ENCODE measurements at places on chromosomes 3 and 15. TPM values are rescaled to one million over a fixed set of nuclear protein-coding genes. Genes with fewer than 3 reads are reported as not detected.

KNG1 gene
- total RNA-seq, result not detected

HHATL gene
- total RNA-seq, result not detected

SMAD6 gene
- 43.7 TPM for total RNA-seq

PLA2G4E gene
- not detected for total RNA-seq

ERICH6 gene
- not detected for total RNA-seq

CEP19 gene
- total RNA-seq, result 3.2 TPM

CCDC39 gene
- total RNA-seq, result not detected

TGM4 gene
- not detected for total RNA-seq

OIP5 gene
- 0.88 TPM for total RNA-seq

PIF1 gene
- 6.2 TPM for total RNA-seq

CPB1 gene
- total RNA-seq, result not detected

ASB14 gene
- not detected for total RNA-seq

HERC2 gene
- 36.1 TPM for total RNA-seq

DOCK3 gene
- 0.05 TPM for total RNA-seq

VGLL3 gene
- 41.7 TPM for total RNA-seq

RASA2 gene
- 21.8 TPM for total RNA-seq

SEC62 gene
- total RNA-seq, result 32.6 TPM

CCR5 gene
- not detected for total RNA-seq

KBTBD8 gene
- total RNA-seq, result 0.31 TPM

TRMT10C gene
- total RNA-seq, result 17.5 TPM

GRK7 gene
- not detected for total RNA-seq

GOLGA8G gene
- not detected for total RNA-seq

MTHFS gene
- total RNA-seq, result 8.0 TPM

CYP1A1 gene
- total RNA-seq, result not detected

PRRT3 gene
- 8.4 TPM for total RNA-seq

GNB4 gene
- 21.3 TPM for total RNA-seq

PTPN23 gene
- 19.7 TPM for total RNA-seq

SNTN gene
- not detected for total RNA-seq
